ENCODE measurements at places on chromosomes 7 and 10.

DNA sequence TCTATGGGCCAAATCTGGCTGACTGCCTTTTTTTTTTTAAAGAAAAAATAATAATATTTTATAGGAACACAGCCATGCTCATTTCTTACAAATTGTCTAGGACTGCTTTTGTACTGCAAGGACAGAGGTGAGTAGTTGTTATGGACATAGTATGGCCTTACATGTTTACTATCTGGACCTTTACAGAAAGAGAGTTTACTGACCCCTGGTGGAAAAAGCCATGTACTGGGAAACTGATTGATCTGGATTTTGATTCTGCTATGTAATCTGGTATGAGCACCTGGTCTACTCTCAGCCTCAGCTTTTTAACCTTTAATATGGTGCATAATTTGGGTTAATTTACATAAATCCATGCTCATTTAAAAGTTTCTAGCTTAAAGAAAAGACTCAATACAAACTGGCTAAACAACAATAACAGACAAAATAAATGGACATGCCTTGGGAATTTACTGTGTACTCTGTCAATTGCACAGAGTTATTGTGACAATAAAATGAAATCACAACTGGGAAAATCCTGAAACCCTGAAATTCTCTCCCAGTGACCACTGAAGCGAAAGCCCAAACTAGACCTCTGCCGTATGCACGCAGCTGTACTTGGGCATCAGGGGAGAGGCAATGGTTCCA lies 260.7 kb downstream of the BMPER start:
- DNase-seq, result no peak

DNA sequence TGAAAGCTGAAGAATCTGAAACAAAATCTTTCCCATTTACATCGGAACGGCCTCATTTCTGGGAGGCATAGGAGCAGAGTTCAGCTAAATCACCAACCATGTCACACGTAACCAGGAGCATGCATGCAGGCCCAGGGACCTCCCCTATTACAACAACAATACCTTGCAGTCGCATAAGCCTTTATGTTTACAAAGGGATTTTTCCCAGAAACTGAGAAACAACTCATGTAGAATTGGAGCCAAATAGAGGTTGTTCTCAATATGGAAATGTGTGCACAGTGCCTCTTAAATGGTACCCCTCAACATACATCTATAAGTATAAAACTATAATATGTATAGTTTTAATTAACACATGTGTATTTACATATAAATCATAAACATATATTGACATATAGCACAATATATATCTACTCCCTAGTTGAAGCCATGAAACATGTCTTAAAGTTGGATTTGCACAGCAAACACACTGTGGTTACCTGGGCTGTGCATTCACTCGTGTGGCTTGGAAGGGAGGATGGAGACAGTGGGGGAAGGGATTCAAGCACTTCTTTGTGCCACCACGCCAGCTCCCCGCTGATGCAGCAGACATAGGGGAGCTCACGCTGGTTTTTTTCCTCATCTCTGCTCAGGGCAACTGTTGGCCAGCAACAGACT lies 35.0 kb upstream of the DGKI start:
- no peak for DNase-seq

DNA sequence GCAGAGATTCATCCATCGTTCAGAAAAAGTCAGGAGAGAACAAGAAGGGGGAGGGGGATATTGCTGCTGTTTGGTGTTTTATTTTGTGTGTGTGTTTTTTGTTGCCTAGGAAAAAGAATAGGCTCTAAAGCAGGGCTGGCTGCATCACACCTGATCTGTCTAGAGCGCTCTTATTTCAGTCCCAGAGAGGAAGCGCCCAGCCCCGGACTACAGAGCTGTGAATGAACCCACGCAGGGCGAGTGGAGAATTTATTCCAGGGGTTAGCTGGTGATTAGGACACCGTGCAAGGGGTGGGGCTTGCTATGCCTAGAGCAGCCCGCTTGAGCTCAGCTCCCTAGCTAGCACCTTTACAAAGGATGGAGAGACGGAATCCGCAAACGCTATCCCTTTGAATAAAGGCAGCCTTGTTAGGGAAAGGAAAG lies 621 bp upstream of the FAM13C start:
- no peak for DNase-seq

- DNase-seq, result no peak
Observed at GRCh38 chr7:43834463-43835251, 34.7 kb downstream of the MRPS24 start.

DNA sequence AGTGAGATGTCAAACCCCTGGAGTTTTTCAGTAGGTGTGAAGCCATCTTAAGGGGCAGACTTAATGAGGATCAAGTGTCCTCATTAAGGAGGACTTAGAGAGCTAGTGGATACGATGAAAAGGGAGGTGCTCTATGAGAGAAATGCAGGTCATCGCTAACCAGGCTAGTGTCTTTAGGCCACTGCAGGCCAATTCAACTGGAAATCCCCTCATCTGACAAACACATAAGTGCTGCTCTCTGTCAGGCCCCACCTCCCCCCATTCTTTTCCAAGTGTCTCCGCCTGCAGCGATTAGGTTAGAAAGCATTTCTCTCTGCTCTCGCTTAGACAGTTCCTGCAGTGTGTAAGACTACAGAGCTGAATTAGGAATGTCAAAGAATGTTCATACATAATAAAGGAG lies 33.7 kb downstream of the RBM28 start:
- DNase-seq, result no peak

- no peak for DNase-seq
Observed at GRCh38 chr10:70169649-70170364, 507 bp downstream of the SAR1A start.

GRCh38 chr10:83917537-83918506 lies 221.5 kb upstream of the GHITM start:
- DNase-seq, result no peak

- no peak for DNase-seq
Observed at GRCh38 chr7:2978408-2978807, 65.3 kb downstream of the CARD11 start.

GRCh38 chr7:50276483-50276882 lies 28.0 kb upstream of the IKZF1 start:
- DNase-seq, result no peak

DNA sequence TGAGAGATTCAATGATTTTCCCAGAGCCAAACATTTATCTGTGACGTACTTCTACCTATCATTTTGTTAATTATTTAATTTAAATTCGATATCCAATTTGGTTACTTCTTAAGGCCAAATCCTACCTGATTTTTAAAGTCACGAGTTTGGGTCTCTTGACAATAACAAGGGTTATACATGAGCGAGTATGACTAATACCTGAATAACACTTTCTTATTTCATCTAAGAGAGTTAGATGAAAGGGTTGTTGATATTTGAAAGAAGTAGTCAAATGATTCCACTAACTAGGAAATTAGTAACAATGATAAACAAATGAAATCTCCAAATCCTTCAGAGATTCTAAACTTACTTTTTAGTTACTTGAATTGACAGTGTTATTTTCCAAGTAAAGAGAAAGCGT lies 1086.9 kb downstream of the XPNPEP1 start:
- no peak for DNase-seq

DNA sequence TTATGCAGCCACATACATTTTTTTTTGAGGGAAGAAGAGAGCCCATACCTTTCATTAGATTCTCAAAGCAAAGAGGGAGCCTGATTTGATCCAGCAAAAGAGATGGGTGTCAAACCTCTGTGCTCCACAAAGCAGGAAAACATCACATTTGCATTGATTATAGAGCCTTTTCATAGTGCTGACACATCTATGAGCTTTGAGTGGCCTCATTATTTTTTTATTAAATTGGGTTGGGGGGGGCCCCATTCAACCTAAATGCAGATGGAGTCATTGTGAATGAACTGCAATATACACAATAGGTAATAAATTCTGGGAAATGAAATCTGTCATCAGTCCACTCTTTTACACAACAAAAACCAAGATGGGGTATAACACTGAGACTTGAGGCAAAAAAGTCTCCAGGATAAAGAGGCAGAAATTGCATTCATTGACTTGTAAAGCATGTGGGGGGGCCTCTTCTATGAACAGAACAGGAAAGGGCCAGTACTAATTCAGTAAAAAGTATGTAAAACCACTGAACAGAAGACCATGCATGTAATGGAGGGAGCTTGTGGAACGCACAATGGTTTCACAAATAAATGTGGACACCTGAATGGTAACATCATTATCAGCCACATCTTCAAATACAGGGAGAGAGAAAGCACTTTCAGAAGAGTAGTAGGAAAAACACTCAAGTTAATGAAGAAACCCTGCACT lies 17.7 kb upstream of the ASB4 start:
- DNase-seq, result no peak

GRCh38 chr10:10295537-10295936 lies 722.1 kb upstream of the CELF2 start:
- no peak for DNase-seq

DNA sequence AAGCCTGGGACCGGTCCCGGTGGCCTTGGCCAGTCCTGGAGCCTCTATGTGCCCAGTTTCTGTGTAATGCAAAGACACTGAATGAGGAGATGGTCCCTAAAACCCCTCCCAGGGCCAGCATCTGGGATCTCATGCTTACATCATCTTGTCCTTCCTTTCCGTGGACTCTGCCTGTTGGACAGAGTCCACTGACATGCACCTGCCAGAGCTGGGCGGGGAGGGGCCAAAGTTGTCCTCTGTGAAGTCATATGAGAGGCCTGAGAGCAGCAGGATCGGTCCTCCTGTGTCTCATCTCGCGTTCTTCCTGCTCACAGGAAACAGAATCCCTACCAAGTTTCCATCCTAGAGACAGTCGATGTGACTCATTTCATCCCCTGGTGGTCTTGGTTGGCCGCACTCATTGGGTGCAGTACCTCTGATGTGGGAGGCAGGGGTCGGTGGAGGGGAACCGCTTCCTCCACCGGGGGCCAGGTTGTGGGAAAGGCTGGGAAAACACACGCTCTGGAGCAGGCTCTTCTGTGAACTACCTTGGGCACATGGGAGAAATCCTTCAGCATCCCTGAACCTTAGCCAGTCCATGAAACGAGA lies 389.6 kb upstream of the PODXL start:
- DNase-seq, result no peak

DNA sequence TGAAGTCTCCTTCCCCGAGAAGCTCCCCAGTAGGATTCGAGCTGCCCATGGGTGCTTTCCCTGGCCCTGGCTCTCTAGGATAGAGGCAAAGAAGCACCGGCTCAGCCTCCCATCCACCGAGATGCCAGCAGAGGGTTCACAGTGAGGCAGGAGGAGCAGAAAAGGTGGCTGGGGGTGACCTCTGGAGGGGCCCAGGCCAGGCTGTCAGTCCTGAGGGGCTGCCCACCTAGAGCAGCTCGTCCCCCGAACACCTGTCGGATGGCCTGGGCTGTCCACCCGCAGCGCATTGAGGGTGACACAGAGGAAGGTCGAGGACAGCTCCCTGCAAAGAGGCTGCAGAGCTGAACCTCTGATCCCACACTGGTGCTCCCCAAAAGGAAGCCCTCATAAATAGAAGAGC lies 167.2 kb upstream of the PPP2R2D start:
- DNase-seq, result no peak

DNA sequence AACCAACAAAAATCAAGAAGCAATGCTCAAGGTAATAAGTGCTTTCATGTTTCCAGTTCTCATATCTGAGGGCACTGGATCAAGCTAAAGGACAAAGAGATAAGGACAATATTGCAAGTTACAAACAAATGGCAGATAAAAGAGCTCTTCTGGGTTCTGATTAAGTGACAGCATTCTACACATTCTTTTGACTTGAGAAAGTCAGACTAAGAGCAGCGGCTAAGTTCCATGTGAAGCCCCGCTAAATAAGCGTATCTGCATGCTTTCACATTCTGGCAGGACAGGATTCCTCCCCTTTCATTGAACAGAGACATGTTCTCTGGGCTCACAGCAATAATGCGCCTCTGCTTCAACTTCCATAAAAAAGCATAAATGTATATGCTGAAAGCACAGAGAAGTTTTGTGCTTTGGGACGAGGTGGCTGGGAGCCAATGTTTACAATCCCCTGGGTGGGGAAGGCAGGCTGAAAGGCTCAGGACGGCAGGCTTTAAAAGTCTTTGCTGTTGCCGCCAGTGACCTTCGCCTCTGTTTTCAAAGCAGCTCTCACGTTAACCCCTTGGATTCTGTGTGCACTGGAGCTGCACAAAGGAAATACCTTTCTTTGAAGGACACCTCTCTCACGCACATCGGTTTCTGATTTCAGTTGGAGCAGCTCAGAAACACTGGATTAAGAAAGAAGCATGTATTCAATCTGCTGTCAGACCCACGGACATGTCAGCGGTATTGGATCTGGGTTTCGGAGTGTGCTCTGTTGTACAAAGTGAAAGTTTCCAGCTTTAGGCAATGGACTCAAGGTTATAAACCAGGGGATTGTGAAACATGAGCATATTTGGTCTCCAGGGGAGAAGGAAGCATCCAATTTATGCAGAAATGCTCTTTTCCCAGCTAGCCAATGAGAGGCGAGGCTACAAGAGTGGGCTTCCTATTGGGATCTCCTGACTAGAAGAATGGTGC lies 105.4 kb upstream of the FAM133B start:
- peak; percentile 50 for DNase-seq

DNA sequence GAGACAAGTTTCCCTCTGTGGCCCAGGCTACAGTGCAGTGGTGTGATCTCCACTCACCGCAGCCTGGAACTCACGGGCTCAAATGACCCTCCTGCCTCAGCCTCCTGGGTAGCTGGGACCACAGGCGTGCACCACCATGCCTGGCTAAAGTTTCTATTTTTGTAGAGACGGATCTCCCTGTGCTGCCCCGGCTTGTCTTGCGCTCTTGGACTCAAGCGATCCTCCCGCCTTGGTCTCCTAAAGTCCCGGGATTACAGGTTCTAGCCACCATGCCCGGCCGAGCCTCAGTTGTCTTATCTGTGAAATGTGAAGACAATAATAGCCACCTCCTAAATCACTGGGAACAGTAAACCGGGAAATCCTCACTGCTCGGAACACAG lies 88.1 kb downstream of the FOXL3 start:
- no peak for DNase-seq

DNA sequence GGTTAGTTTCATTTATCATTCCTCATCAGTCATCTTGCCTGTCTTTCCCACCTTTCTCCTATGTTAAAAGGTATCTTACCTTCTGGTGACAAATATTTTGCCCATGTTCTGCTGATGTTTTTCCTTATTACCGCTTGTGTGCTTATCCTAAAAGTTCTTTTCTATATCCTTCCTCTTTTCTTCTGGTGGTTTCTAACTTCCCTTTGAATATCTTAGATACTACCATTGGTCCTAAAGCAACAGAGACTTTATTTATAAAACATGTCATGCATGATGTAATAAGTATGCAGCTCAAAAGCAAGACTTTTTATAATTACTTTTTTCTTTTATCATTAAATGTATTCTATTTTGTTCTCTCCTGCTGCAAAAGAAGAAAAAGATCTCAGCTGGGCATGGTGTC lies 24.8 kb downstream of the TBC1D12 start:
- DNase-seq, result no peak

DNA sequence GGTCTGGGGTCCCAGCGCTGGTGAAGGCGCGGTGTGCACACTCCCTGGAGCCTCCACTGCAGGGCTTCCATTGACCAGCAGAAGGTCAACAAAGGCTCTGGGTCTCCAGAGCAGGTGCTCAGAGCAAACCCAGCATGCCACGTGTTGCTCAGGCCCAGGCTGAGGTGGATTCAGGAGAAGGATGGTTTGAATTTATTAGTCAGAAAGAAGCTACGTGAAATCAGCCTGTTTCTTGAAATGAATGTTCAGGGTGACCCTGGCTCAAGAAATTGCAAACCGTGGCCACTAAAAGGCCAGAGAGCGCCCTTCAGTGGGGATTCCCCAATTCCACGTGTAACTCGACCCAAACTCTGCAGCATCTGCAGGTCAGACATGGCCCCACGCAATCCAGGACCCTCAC lies 82.7 kb upstream of the PFKP start:
- DNase-seq, result no peak

- no peak for DNase-seq
Observed at GRCh38 chr10:71963351-71964097, 671 bp upstream of the CHST3 start.

- DNase-seq, result no peak
Observed at GRCh38 chr10:122689146-122689820, 10.4 kb downstream of the C10orf120 start.
